Osteocyte (in vitro differentiated cells): ENCODE measurements at places on chromosomes 13 and 19. TPM values are rescaled to one million over a fixed set of nuclear protein-coding genes. Genes with fewer than 3 reads are reported as not detected.

DNA sequence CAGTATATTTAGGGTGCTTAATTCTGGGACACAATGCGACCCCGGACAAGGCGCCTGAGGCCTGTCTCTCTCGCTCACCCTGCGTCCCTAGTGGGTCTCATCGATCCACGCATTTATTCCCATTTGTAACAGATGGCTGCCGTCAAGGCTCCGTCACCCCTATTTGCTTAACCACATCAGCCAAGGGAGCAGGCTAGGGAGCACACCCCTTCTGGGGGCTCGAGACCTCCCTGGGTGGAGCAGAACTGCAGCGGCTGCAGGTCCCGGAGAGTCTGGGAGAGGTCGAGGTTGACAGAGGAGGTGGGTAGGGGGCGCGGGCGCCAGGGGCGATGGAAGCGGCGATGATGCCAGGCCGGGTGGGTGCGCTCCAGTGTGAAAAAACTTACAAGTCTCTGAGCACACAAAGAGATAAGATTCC lies 507 bp downstream of the ALG5 start:
- DNase-seq: no peak

GRCh38 chr19:47230054-47230920 lies 712 bp downstream of the BBC3 start:
- DNase-seq: peak; percentile 92

DNA sequence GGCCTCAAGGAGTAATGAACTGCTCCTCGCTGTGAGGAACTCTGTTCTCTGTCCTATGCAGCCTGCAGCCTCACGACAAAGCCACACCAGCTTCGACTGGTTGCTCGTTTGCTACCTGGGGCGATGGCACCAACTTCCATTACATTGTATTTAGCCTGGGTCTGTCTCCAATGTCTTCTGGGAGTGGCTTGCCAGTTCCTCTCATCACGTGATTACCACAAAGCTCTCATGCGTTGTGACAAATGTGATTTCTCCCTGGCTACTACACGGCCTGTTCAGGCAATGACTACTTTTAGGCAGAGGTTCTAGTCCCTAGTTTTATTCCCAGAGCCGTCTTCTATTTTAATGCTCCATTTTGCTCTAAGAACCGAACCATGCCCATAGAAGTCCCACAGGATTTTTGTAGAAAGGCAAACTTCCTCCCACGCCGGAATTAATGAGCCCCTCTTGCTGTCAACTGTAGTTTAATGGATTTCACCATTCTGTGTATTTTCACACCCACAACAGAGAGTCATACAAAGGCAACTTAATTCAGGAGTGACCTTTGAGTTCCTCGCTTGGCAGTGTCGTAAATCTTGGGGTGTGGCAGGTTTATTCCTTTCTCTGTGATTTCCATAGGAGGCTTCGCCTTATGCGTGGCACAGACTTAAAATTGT lies 351.9 kb downstream of the EFNB2 start:
- DNase-seq: no peak

DNA sequence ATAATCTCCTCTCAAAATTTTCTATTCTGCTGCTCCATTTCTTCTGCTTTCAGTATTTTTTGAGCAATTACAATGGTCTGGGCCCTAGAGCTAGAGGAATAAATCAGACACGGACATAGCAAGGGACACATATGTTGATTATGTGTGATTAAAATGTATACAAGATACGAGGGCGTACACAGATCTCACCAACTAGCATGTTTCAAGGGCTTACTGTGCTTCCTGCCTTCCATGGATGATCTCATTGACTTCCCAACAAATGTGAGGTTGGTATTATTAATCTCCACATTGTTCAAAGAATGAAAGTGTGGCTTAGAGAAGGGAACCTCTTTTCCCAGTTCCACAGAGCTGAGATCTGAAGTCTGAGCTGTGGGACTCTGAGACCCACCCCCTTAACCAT lies 9.1 kb downstream of the PLD3 start:
- DNase-seq: no peak

ZNF83 gene
- total RNA-seq: 55.6 and 58.1 TPM in 2 replicates
